ENCODE measurements at places on chromosomes 7 and 10. TPM values are rescaled to one million over a fixed set of nuclear protein-coding genes. Genes with fewer than 3 reads are reported as not detected.

The PRKAG2 gene
- polyA plus RNA-seq: 45.0 TPM

The AKR1C8 gene
- polyA plus RNA-seq: not detected

The PPP1R17 gene
- polyA plus RNA-seq: not detected

- DNase-seq: no peak
These were observed 215.6 kb downstream of the DOCK4 start for GRCh38 chr7:111990643-111991042.

GRCh38 chr10:36141856-36142560 is 499.9 kb upstream of the FZD8 start:
- no peak for DNase-seq

DNA sequence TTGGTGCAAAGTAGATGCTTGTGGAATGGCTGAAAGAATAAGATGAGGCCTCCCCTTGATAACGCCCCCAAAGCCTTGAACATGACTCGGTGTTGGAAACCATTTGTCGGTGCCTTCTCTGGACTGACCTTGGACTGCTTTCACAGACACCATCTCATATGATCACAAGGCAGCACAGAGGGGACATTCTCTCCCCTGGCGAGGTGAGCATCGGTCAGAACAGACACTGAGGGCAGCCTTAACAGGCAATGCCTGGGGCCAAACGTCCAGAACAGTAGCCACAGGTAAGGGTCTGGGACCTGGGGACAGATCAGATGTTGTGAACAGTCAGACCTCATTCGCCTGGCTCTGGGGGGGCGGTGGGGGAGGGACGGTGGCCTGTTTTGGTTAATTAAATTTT is 2.8 kb upstream of the TRRAP start:
- no peak for DNase-seq

All from AG04450 (cell line).